ENCODE measurements at places on chromosomes 4 and X.

- DNase-seq, result no peak
Observed at GRCh38 chrX:17174671-17175070, 200.3 kb upstream of the NHS start.

GRCh38 chrX:105870445-105870844 lies 48.1 kb downstream of the NRK start:
- DNase-seq, result no peak

DNA sequence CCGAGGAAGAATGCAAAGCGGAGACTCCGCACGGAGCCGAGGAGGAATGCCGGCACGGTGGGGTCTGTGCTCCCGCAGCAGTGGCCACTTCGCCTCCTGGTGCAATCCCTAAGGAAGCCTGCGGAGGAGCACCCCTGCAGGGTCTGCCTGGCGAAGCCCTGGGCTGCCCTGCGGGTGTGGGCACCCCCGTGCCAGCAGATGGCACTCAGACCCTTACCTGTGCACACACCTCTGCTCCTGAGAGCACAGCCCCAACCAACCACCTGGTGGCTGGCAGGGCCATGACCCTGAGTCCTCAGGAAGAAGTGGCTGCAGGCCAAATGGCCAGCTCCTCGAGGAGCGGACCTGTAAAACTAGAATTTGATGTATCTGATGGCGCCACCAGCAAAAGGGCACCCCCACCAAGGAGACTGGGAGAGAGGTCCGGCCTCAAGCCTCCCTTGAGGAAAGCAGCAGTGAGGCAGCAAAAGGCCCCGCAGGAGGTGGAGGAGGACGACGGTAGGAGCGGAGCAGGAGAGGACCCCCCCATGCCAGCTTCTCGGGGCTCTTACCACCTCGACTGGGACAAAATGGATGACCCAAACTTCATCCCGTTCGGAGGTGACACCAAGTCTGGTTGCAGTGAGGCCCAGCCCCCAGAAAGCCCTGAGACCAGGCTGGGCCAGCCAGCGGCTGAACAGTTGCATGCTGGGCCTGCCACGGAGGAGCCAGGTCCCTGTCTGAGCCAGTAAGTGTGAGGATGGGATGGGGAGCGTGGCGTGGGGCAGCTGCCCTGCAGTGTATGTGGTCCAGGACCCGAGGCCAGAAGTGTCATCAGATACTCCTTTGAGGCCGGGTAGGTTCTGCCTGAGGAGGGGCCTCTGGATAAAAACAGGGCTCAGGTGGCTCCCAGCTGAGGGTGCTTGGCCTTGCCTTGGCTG lies 7.0 kb downstream of the TACC3 start:
- no peak for DNase-seq

DNA sequence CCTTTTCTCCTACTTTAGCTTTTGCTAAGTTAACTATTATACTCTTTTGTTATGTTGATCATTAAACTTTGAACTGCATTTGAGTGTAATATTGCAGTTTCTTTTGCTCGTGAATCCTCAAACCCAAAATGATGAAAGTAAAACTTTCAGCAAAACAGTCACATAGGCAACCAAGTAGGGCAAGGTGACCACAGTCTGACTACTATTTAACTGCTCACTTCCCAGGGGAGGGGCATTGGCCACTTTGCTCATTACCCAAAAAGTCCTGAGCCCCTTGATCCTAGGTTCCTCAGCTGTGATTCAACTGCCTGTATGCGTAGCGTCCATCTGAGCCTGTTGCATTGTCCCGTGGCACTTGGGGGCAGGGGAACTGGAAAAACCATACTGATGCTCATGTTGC lies 17.0 kb downstream of the RBMX2 start:
- DNase-seq, result no peak

DNA sequence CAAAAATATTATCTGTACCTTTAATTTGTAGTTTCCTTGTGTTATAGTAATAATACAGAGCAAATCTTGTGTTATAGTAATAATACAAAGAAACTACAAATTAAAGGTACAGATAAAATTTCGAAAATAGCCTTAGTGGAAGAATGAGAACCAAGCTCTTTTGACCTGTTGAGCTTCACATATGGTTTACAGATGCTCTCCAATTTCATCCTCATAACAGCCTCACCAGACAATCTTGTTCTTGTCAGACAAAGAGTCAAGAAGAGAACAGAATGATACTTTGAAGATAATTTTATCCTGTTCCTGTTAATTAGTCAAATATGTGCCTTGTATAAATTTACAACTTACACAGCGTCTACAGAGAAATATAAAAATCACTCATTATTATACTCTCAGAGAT lies 12.8 kb downstream of the ATXN3L start:
- no peak for DNase-seq
